ENCODE measurements at places on chromosomes 5 and 9.

- no peak for DNase-seq
These were observed 36.1 kb downstream of the TLE1 start for GRCh38 chr9:81653240-81653639.

DNA sequence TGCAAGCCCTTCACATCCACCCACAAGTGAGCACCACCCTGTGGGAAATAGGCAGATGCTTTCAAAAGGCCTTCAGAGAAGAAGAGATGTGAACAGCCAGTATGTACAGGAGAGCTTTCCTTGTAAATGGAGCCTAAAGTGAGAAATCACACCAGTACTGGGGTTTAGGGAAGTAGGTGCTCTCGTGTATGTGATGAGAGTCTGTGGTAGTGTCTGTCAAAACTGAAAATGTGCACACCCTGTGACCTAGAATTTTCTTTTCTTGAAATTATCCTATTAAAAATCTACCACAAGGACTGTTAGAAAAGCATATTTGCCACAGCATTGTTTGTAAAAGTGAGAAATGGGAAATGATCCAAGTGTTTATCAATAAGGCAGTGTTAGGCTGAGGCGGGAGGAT, 16.6 kb downstream of the OTULINL start:
- no peak for DNase-seq

DNA sequence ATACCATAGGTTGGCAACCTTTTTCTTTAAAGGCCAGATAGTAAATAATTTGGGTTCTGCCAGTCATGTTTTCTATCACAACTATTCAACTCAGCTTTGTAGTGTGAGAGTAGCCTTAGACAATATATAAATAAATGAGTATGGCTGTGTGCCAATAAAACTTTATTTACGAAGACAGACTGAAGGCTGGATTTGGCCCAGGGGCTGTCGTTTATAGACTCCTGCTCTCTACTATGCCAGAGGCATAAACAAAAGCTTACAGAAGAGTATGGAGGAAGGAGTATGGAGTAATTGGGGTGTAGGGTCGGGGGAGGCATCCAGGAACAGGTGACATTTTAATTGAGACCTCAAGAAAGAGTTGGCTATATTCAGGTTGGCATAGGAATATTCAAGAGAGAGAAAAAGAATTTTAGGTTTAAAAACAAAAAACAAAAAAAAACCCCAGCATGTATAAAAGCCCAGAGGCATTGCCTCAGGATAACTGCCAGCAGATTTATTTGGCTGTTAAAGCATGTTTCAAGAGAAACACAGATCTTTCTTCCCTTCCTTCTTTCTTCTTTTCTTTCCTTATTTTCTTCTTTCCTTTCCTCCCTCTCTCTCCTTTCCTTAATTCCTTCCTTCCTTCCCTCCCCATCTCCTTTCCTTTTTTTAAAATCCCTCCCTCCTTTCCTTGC, 39.9 kb downstream of the SLIT3 start:
- no peak for DNase-seq

GRCh38 chr9:1198085-1198484, 147.9 kb downstream of the DMRT2 start:
- no peak for DNase-seq

GRCh38 chr5:137148159-137148558, 351.0 kb downstream of the SPOCK1 start:
- DNase-seq, result no peak

DNA sequence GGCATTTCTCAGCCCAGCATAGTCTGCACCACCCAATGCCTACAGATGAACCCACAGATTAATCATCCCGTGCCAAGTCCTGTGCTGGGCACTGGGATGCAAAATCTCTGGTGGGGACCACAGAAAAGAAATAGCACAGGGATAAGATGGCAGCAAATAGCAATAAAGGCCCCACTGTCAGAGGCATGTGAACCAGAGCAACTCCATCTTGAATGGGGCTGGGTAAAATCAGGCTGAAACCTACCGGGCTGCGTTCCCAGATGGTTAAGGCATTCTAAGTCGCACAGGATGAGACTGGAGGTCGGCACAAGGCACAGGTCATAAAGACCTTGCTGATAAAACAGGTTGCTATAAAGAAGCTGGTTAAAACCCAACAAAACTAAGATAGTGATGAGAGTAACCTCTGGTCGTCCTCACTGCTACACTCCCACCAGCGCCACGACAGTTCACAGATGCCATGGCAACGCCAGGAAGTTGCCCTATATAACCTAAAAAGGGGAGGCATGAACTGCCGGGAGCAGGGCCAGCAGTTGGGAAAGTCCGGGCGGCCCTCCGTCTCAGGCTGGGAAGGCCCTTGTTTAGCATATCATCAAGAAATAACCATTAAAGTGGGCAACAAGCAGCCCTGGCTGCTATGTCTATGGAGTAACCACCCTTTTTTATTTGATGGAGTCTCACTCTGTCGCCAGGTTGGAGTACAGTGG, 65.2 kb downstream of the C9orf50 start:
- no peak for DNase-seq

DNA sequence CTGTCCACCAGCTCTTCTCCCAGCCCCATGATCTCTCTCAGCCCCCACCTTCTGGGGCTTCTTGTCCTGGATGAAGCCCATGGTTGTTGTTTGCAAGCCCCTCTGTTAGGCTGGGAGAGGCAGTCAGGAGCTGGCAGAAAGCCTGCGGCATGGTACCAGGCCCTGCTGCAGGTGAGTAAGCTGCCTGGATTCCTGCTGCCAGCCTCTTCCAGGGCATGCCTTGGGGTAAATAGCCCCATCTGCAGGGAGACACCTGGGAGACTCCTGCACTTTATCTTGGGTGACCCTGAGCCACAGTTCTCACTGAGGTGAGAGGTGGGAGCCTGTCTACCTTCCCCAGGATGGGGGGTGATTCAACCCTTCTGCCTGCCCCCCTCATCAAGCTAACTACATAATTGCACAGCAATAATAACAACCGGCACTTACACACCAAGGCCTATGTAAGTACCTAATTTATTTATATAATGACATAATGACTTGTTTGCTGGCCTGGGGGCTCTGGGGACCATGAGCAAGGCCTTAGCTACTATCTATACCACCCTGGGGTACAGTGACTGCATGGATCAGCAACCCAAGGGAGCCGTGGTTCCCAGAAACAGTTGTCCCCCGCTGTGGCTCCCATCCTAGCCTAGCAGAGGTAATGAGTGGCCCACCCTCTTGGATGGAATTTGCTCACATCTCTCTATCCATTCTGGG, 116.0 kb downstream of the PSD2 start:
- DNase-seq, result no peak

GRCh38 chr9:130961511-130962300, 22.7 kb upstream of the FIBCD1 start:
- no peak for DNase-seq

DNA sequence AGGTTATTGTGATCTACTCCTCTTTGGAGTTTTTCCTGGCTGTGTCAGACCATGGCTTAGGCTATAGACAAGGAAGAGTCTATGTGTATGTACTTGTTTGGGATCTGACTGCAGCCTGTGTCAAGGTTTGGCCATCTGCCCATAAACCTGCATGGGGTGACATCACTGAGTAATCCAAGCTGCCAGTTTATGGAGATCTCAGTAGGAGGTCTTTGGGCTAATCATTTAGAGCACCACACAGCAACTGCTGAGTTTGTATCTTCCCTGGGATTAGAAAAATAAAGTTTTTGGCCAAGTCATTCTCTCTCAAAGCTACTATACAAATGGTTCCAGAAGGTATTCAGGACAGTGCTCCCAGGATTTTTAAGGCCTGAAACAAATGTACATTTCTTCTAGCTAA, 65.5 kb upstream of the HSPB3 start:
- no peak for DNase-seq

DNA sequence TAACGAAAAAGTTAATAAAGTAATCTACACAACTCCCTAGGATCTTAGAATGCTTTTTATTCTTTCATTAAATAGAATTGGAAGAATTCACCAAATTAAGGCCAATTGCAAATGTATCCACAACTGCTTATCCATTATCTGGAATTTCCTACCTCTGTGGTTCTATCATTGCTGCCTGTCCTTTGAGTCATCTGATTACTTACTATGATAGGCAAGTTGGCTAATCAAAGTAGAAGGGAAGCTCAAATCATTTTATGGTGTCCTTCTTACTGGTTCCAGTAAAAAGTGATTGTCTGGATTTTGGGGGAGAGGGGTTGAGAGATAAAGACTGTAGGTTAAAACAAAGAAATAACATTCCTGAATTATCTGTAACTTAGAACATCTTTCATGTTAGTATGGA, 161.4 kb upstream of the GNA14 start:
- no peak for DNase-seq

- DNase-seq, result no peak
These were observed 112.3 kb downstream of the GCNT1 start for GRCh38 chr9:76571288-76571687.

GRCh38 chr5:139669662-139670368, 21.7 kb downstream of the CXXC5 start:
- DNase-seq, result no peak

DNA sequence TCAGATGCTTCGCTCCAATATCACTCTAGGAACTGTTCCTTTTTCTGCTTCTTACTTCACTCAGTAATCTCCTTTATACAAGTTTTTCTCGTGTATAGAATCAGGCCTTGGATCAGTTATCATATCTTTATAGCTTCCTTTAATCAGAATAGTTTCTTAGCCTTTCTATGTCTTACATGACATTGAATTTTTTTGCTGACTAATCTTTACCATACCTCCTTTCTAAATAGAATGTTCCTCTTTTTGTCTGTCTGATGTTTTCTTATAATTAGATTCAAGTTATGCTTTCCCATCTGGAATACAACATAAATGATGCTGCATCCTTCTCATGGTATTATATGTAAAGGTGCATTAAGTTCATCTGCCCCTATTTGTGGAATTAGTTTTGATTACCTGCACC, 40.2 kb upstream of the TYRP1 start:
- DNase-seq, result no peak

DNA sequence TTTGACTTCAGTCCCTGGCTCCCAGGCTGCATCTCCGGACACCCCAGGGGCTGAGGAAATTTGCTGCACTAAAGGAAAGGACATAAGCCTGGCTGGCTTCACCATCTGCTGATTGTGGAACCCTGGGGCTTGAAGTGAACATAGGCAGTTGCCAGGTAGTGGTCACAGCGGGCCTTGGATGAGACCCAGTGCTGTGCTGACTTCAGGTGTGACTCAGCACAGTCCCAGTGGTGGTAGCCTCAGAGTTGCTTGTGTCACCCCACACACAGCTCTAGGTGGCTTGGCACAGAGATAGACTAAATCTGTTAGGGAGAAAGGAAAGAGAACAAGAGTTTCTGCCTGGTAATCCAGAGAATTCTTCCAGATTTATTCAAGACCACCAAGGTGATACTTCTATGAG, 36.1 kb upstream of the RUSC2 start:
- DNase-seq, result no peak

DNA sequence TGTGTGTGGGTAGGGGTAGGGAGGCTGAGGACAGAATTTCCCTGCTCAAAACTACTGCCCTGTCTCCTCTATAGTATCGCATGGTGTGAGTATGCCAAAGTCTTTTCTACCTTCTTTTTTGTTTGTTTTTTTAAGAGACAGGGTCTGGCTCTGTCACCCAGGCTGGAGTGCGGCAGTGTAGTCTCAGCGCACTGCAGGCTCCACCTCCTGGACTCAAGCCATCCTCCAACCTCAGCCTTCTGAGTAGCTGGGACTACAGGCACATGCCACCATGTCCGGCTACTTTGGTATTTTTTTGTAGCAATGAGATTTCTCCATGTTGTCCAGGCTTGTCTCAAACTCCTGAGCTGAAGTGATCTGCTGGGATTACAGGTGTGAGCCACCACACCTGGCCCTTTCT, 2.5 kb downstream of the SRP19 start:
- DNase-seq, result peak; percentile 21

DNA sequence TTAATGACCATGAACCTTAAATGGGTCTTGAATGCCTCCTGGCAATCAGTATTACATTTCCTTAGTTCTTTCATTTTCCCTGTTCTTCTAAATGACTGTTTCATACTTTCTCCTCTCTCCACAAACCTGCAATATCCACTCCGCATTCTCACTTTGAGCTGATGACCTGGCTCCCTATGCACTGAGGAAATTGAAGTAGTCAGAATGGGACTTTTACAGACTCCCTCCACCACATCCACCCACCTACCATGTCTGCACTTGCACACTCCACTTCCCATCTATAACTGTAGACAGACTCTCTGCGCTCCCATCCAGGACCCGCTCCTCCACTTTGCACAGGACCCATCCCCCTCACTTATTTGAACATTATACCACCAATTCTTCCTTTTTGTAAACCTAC, 36.2 kb upstream of the GZMA start:
- DNase-seq, result no peak

- no peak for DNase-seq
These were observed 31.2 kb upstream of the CEP120 start for GRCh38 chr5:123454259-123454911.

GRCh38 chr9:107782381-107782780, 292.8 kb upstream of the KLF4 start:
- no peak for DNase-seq

- DNase-seq, result no peak
These were observed 9.7 kb downstream of the C5orf52 start for GRCh38 chr5:157681048-157681447.

GRCh38 chr9:83508067-83508466, 30.1 kb downstream of the FRMD3 start:
- no peak for DNase-seq

- DNase-seq, result no peak
These were observed 187.6 kb downstream of the DAB2IP start for GRCh38 chr9:121838746-121839669.

DNA sequence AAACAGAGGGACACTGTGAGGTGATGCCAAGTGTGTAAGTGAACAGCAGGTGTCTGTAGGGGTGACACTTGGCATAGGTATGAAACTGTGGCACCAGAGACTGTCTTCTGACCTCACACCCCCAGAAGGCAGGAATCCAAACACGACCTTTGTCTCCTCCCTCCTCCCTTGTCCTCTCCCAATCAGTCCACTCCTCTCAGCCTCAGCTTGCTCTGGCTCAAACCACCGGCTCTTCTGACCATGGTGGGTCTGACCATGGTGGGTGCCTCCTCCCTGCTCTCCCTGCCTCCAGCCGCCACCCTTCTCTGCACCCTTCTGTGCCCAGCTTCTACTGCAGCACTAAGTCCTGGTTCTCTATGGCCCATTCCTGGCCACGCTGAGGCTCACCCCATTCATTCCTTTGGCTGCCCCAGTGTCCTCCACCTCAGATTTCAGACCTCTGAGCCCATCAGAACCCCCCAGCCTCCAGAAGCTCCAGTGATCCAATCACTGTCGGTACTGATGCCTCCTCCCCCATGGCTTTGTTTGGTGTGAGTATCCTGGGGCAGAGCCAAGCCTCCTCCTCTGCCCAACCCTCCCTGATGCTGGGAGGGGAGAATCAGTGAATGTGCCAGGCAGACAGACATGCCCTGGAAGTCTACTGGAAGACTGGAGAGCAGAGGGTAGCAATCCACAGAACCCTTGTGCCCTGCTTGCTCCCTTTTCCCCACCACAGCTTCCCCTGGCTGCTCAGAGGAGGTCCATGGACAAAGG, 1.7 kb upstream of the ARID3C start:
- no peak for DNase-seq

DNA sequence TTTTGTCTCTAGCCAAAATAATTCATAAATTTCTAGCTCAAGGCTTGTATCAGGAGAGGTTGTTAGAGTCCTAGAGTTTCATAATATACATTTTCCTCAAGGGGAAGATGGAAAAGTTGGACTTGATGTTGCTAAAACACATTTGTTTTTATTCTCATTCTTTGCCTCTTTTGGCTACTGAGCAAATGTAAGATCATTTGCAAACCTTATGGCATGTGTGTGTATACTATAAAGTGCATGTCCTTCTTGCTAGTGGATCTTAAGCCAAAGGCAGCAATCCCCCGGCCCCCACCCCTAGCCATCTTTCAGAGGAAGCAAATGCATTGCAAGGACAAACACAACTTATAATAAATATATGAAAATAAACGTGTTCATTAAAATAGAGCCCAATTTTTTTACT, 43.0 kb downstream of the ADAMTSL1 start:
- DNase-seq, result no peak
